KG1 (cell line): ENCODE measurements at places on chromosomes 11 and 22.

DNA sequence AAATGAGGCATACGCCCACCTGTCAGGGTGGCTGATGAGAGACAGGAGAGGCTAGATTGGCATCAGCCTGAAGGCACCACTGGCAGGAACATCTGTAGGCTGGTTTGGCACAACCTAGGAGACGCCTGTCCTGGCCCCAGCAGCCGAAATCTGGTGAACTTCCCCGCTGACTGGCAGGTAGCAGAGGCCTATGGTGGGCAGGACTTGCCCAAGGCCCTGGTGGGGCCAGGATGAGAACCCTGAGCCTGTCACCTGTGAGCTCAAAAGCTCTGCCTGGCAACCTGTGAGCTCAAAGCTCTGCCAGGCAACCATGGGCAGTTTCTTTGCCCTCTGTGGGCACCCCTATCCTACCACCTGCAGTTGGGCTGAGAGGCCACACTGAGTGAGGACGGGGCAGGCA, 2.5 kb downstream of the DERL3 start:
- no peak for DNase-seq

GRCh38 chr22:20115691-20116375, at the start of gene RANBP1:
TSS of gene RANBP1 (plus strand) at chr22:20116104. CDS start at chr22:20116185, 81 bp downstream.
- no peak for DNase-seq

GRCh38 chr11:10752061-10752460, 1.0 kb downstream of the CTR9 start:
- DNase-seq, result no peak

DNA sequence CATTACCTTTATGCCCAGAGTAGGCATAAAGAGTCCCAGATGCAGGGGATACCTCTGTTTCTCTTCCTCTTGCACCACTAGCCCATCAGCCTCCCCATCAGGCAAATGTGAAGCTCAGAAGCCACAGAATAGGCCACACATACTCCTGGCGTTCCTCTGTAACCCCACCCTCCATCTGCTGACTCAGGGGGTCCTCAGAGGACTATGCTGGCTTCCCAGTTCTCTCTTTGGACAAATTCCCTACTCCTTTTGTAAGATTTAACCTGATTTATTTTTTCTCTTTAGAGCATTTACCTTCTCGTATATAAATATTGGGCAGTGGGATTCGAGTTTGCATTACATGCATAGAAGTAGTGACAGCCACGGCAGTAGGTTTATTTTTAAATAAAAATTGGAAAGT, 262.3 kb upstream of the CADM1 start:
- DNase-seq, result no peak

GRCh38 chr11:12927886-12928285, 81.2 kb upstream of the RASSF10 start:
- no peak for DNase-seq

GRCh38 chr22:33070600-33070999, 12.4 kb upstream of the SYN3 start:
- no peak for DNase-seq

- DNase-seq, result no peak
Observed at GRCh38 chr11:15342163-15342562, 227.4 kb downstream of the INSC start.

DNA sequence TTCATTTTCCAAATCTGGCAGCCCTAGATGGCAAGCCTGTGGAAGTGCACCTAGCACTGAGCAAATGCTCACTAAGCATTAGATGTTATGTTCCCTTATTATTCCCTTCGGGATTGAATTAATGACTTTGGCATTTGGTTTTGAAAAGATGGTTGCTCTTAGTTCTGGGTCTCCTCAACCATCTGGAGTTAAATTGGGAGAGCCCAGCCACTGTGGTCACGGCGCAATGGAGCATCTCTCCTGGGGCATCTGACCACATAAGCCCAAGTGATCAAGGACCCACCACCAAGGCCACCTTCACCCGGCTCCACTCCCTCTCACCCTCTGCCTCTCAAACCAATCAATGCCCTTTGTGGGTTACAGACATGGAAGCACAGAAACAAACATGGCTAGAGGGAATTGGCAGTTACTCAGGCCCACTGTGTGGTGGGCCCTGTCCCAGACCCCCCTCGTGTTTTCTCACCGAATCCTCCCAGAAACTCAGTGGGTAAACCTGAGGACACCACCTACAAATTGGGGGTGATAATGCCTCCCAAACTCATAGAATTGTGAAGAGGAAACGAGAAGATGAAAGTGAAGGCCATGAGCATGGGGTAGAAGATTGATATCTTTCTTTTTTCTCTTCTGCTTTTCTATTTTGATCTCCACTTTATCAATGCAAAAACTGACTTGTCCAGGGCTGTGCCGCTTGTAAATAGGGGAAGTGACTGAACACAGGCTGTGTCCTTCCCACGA, 52.2 kb downstream of the IRAG1 start:
- peak; percentile 34 for DNase-seq

DNA sequence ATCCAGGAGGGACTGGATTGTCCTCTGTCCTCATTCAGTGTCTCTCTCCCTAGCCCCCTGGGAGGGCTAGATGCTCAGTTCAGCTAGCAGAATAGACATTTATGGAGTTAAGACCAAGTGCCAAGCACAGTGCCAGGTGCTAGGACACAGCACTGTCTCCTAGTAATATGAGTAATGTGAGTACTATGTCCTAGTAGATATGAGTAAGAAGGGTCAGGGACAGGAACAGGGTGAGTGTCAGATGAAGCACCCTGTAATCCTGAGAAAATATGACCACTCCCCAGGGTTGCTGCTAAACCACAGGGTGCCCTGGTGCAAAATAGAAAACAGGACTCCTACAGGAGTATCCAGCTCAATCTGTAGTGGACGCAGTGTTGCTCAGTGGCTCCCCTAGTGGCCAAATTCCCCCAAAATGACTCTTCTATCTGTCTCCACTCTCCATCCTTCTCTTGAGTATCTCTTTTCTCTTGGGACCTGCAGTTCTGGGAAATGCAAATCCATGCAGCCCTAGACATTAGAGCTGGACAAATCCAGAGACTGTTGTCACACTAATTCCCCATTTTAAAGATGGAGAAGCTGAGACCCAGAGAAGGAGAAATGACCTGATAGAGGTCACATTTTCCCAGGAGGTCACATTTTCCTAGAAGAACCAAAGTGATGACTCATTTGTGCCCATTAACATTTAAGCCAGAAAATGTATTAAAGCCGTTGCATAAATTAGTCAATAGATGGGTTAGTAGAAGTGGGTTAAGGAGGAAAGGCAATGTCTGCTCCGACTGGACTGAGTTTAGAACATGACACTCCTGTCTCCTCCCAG, 214.3 kb downstream of the NXPE2 start:
- no peak for DNase-seq

DNA sequence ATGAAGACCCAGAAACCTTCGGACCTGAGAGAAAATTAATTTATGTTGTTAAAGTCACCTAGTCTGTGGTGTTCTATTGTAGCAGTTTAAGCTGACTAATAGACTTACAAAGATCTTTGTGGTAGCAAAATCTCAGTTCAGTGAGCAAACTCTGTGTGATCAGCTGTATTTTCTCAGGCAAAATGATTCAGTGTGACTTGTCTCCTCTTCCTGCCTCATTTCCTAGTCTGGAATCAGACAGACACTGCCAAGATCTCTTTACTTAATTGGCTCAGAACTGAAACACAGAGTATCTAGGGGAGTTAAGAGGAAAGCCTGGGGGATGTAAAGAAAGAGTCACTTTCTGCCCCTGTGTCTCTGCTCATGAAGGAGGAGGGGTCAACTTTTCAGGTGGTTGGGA, 564.7 kb downstream of the KCNA4 start:
- no peak for DNase-seq

DNA sequence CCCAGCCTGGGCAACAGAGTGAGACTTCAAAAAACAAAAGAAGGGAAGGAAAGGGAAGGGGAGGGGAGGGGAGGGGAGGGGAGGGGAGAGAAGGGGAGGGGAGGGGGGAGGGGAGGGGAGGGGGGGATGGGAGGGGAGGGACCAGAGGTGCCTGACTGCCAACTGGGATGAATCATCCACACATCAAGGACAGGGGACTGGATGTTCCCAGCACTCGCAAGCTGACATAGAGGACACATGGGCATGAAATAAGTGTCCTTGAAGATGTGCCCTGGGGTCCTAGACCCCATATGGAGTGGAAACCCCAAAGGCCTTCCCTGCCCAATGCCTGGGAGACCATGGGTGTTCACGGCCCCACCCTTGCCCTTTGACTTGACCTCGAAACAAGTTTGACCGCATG, 19.8 kb downstream of the TST start:
- no peak for DNase-seq

DNA sequence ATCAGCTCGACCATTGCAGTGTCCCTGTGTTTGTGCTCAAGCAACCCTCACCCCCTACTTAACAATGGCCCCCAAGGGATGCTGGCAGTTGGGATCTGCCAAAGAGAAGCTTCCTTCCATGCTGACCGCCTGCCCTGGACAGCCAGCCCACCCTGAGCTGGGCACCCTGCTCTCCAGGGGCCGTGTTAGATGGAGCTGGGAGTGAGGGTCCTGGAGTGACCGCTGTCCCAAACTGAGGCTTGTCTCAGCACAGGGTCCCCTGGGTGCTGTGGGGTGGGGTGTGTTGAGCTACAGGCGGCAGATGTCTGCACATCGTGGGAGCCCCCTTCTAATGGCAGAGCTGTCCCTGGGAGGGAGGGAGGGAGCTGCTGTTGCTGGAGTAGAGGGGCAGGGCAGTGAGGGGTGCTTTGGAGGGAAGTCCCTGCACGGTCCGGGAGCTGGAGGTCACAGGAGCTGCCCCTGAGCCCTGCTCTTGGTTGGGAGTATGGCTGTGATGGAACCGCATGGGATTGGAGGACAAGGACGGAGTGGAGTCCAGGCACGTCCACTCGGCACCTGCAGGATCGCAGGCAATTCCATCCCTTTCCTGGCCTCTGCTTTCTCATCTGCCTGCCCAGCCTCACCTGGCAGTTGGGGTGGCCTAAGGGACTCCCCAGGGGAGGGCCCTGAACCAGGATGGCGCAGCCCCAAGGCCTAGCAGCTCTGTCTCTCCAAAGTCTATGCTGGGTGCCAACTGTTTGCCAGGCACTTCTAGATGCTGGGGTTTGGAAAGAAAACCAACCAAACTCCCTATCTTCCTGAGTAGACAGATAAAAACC, 126.3 kb downstream of the ARHGAP8 start:
- DNase-seq, result no peak

DNA sequence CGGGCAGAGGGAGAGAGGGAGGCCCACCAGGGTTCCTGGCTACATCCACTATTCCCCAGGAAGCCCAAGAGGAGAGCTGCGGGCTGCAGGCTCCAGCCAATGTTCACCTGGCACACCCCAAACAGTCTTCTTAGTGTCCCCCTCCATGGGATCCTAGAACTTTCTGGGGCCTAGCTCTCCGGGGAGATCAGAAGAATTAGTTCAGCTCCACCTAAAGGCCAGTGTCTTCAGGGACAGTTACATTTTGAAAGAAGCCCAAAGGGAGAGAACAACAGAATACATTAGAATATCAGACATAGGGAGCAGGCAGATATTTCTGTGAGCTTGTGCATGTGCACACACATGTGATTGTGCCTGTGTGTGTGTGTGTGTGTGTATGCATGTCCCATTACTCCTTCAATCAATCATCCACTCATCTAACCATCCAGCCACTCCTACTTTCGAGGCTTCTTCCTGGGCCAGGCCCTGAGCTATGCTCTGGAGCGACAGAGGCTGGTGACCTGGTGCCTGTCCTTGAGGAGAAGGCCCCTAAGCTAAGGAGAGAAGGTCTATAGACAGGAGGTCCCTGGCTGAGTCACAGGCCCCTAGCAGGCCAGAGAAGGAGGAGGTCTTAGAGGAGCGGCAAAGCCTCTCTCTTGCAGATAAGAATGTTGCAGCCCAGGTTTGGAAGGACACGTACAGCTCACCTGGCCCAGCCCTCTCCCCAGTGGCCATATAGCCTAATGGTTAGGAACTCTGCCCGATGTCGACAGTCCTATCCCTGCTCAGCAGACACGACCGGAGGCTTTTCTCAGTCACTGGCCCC, 165.5 kb downstream of the DSCAML1 start:
- no peak for DNase-seq

- DNase-seq, result no peak
Observed at GRCh38 chr22:39856588-39856987, 37.0 kb downstream of the ENTHD1 start.

DNA sequence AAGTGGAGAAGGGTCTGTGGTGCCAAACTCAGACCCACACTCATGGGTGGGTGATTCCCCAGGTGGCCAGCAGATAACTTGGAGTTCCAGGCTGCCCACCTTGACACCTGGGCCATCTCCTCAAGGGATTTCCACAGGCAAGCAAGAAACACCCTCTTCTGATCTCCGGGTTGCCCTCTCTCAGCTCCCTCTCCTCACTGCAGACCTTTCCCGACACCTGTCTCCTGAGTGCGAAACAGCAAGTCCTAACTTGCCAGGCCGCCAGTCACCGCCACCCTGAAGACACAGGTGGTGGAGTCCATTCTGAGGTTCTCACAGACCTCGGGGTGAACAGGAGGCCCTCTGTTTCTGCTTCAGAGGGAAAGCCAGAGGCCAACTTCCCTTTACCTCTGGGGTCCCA, 16.6 kb downstream of the GALNT18 start:
- DNase-seq, result no peak

- DNase-seq, result no peak
Observed at GRCh38 chr11:15819679-15820286, 536.6 kb downstream of the SOX6 start.

- no peak for DNase-seq
Observed at GRCh38 chr11:31802609-31802989, 8.5 kb downstream of the PAX6 start.

DNA sequence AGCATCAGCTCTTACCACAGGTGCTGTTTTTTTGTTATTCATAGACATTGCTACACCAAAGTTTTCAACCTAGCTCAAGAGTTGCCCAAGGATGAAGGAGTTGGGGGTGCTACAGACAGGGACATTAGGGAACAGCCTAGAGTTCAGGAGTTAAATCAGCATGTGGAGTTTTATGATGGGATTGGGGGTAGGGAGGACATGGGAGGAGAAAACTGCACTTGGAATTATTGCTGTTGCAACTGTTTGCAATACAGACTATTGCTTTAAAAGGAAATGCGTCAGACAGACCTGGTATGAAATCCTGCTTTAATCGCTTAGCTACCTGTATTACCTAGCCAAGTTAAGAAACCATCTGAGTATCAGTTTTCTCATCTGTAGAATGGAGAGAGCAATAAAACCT, 6.3 kb downstream of the TMA7B start:
- no peak for DNase-seq

GRCh38 chr11:104451197-104451893, 287.4 kb upstream of the PDGFD start:
- DNase-seq, result no peak

DNA sequence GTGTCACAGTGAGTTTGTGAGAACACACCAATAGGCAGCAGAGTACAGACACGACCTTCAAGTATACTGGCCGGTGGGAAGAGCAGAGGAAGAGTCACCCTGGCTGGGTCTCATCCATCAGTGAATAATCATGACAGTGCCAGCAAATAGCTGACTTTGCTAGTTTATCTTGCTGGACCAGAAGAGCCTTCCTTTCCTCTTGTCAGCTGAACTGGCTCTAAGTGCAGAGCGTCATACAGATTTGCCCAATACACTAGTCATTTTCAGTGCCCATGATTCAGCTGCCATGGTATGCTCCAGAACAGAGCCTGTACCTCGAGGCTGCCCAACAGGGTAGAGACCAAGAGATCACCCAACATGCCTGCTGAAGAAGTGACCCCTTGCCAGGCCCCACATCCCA, 82.9 kb upstream of the TBCEL start:
- DNase-seq, result no peak

GRCh38 chr22:45096256-45096907, 67.3 kb upstream of the NUP50 start:
- DNase-seq, result peak; percentile 16
